ENCODE measurements at places on chromosomes 5 and 9.

- DNase-seq = no peak
Measured at GRCh38 chr5:135628771-135629563, 50.2 kb upstream of the CXCL14 start.

DNA sequence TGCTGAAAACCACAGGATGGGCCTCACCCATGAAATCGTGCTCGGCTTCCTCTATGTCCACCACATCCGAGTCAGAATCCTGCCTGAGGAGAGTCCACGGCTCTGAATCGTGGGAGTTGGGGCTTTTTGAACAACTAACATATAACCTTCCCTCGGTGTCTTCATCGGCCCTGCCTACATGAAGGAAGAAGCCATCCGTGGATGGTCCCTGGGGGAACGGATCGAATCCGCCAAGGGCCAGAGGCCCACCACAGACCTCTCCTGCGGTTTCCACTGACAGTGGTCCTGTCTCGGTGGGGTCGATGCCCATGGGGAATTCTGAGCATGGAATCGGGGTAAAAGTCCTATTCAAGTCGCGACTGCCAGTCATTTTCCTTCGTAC, 85.0 kb downstream of the CAMSAP1 start:
- no peak for DNase-seq

- peak; percentile 4 for DNase-seq
Measured at GRCh38 chr5:98510143-98510985, 263.1 kb upstream of the RGMB start.

- DNase-seq = no peak
Measured at GRCh38 chr5:111820072-111820471, 63.1 kb upstream of the NREP start.

GRCh38 chr9:89996116-89996515, 391.3 kb downstream of the GADD45G start:
- DNase-seq = no peak

DNA sequence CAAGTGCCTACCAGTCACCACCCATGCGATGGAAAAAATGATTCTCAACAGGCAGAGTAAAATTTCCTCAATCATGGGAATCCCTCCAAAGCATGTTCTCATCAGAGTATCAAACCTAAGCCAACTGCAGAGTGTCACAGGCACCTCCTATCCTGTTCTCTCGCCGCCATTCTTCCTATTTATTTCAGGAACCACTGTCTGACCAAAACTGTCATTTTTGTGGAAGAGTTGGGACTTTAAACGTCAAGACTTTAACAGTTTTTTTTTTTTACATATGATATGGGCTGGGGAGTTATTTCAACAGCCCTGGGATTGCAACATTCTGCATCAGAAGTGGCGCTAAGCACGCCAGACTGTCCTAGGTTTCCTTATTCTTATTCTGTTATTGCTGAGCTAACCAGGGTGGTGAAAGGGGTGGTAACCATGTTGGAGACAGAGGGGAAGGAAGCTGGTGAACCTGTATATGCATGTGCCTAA, 29.5 kb downstream of the PFDN1 start:
- DNase-seq = no peak

DNA sequence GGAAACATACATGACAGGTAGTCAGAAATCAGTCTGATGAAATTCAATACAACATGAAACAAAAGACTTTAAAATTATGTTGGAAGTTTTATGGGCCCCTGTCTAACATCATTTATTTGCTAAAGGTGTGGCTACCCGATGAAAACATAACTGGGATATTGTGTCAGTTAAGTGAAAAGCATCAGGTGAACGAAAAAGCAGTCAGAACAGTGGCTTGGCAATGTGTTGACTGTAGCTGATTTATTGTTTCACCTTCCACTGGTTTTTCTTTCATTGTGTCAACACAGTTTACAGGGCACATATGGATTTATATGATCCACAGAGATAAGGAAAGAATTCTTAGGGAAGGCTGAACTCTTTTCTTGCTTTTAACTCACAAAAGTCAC, 429.6 kb upstream of the ZNF608 start:
- DNase-seq = no peak

GRCh38 chr9:6667633-6668280, 22.2 kb upstream of the GLDC start:
- DNase-seq = no peak

DNA sequence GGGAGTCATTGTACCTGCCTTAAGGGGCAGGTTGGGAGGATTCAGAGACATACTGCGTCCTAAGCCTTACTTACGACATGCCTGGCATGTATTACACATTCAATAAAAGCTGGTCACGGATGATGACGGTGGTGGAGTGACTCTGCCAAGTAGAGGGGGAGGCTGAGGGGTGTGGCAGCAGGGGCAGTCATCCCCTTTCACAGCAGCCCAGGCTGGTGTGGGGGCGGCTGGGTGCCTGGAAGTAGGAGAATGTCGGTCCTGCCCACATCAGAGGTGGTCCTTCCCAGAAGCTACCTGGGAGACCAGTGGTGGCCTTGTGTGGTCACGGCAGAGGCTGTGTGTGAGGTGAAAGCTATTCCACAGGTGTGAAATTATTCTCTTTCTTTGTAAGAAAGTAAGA, 8.9 kb downstream of the ZBTB34 start:
- DNase-seq = no peak

GRCh38 chr9:133687856-133688761, 50.0 kb downstream of the SARDH start:
- DNase-seq = no peak

GRCh38 chr5:163755505-163755904, 250.1 kb downstream of the MAT2B start:
- no peak for DNase-seq

DNA sequence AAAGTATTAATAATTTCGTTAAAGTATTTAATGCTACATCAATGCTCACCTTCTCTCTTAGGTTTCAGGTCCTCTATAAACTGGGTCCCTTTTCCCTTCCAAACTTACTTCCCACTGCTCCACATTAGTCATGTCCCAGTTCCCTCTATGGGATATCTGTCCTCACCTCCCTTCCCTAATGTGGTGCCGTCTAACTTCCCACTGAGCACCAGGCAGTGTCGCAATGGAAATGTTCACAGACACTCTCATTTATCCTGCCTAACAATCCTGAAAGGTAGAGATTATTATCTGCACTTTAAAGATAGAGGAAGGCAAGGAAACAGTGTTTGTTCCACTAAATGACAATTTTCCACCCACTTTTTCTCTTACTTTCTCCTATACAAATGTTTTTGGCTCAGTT, 329.7 kb downstream of the CWC27 start:
- no peak for DNase-seq

GRCh38 chr5:78268356-78268755, 26.1 kb downstream of the AP3B1 start:
- no peak for DNase-seq

DNA sequence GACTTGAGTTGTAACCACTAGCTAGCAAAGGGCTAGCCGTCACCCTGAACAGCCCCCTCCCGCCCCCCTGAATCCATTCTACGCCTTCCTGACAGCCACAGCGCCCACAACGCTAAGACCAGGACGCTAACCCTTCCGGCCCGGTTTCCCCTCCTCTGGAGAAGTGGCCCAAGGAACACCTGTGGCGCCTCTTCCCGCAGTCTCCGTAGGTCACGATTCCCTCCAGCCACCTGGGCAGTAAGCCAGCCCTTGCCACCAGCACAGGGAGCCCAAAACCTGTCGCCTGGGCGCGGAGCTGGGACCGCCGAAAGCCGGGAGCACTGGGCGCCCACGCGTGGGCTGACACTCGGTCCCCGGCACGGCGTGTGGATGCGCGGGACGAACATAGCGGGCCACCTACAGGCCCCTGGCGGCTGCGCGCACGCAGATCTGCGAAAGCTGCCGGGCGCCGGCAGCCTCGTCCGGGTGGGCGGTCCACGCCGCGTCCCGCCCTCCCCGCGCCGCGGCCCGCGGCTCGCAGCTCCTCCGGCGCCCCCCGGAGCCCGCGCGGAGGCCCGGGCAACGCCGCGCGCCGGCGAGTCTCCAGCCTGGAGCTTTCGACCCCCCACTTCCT, 596 bp downstream of the IRF1 start:
- no peak for DNase-seq

DNA sequence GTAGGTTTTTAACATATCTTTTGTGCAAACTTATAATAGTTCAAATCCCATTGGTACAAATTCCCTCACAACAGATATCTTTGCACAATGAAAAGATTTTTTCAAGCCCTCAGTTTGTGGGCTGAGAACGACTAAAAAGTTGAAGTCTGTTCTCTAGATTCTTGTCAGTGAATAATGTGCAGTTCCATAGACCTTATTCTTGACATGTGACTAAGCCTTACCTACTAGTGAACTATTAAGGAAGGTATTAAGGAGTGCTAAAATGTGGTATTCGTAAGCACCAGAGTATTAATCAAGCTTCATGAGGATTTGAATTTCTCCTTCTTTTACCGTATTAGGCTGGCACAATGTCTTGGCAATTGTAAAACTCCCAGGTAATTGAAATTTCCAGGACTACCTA, 205.6 kb upstream of the DMRTA1 start:
- DNase-seq = no peak

GRCh38 chr5:141245250-141245717, at the start of gene PCDHB15:
TSS of gene PCDHB15 (plus strand) at chr5:141245395. CDS start at chr5:141245579, 184 bp downstream.
- DNase-seq = no peak

DNA sequence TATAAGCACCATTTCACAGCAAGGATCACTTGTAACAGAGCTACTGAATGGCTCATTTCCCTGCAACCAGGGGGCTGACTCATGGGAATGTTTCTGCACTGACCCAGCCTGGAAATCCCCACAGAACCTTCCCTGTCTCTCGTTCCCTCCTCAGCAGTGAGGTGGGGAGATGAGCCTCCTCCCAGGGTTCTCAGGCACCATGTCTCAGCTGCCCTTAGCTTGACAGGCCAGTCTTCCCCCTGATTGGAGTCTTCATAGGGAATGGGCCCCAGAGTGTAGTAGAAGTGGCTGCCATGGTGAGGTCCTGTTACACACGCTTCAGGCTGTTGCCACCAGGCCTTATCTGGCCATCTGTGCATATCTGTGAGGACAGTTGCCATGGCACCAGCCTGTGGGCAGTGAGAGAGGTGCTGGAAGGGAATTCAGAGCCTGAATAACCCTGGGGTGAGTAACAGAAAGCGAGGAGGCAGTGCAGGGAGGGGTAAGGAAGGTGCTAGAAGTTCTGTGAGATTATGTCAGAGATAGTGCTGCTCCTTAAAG, 324.4 kb downstream of the ENC1 start:
- no peak for DNase-seq

- no peak for DNase-seq
Measured at GRCh38 chr9:11335011-11335410, 722.2 kb upstream of the PTPRD start.

- DNase-seq = no peak
Measured at GRCh38 chr5:125140855-125141254, 394.4 kb upstream of the ZNF608 start.
